Activated naive CD8-positive, alpha-beta T cell treated with anti-CD3 and anti-CD28 coated beads for 36 hours (primary cell): ENCODE measurements at places on chromosomes 7 and 10.

- DNase-seq: no peak
Observed at GRCh38 chr7:28126410-28127041, 54.1 kb downstream of the JAZF1 start.

- DNase-seq: peak; percentile 44
Observed at GRCh38 chr10:16809074-16809718, 8.0 kb downstream of the RSU1 start.

GRCh38 chr7:106655703-106656498, 5.1 kb downstream of the CCDC71L start:
- DNase-seq: no peak

GRCh38 chr10:24307116-24307515, 98.2 kb downstream of the KIAA1217 start:
- no peak for DNase-seq

DNA sequence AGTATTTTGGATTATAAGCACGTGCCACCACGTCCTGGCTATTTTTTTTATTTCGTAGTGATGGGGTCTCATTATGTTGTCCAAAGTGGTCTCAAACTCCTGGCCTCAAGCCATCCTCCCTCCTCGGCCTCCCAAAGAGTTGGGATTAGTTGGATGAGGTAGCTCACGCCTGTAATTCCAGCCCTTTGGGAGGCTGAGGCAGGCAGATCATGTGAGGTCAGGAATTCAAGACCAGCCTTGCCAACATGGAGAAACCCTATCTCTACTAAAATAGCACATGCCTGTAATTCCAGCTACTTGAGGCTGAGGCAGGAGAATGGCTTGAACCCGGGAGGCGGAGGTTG, 21.8 kb upstream of the YWHAG start:
- DNase-seq: no peak

DNA sequence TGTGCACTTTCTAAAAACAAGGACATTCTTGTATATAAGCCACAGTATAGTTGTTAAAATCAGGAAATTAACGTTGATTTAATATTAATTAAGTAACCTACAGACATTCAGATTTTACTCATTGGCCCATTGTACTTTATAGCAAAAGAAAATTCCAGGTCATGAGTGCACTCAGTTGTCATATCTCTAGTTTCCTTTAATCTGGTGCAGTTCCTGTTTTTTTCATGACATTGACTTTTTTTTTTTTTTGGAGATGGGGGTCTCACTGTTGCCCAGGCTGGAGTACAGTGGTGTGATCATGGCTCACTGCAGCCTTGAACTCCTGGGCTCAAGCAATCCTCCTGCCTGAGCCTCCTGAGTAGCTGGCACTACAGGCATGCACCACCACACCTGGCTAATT, 24.1 kb downstream of the R3HCC1L start:
- DNase-seq: no peak

DNA sequence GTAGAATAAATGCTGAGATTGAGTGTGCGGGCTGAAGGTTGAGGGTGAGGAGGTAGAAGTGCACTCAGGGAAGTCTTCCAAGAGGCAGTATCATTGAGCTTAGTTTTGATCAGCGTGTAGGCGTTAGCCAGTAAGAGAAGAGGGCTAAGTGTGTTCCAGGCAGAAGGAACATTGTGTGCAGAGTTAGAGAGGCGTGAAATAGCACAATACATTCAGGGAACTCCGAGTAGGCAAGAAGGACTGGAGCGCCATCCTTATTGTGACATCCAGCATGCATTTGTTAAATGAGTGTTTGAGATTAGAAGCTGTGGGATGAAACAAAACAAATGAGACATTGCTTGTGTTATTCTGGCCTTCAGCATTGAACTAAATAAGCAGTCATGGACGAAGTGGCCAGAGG, 140.9 kb upstream of the MKLN1 start:
- DNase-seq: no peak

DNA sequence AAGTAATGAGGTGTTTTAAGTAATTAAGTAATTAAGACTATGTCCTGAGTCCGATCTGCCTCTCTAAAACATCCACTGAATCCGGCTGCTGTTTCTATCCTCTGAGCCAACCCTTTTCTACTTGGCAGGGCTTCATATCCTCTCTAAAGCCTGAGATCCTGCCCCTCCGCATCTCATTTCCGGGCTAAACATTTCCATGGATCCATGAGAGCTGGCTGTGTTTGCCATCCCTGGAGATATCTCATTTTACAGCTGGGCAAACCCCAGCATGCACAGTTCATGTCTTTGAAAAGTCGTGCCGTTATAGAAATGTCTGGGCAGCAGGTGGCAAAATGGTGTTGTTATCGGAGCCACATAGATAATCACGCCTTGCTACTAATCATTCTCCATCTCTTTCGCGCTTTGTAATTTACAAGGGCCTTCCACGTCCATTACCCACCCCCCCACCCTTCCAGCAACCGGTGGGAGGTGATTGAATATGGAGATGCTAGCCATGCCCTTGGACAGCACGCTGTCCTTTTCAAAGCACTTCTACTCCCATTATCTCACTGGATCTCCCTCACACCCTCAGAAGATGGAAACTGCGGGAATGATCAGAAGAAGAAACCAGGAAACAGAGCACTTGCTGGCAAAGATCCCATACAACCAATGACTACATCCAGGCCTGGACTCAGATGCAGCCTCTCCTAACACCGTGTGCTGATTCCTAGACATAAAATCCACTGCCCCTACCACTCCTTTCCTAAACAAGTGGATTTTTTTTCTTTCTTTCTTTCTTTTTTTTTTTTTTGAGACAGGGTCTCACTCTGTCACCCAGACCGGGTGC, 1189.2 kb downstream of the TYW1 start:
- no peak for DNase-seq

DNA sequence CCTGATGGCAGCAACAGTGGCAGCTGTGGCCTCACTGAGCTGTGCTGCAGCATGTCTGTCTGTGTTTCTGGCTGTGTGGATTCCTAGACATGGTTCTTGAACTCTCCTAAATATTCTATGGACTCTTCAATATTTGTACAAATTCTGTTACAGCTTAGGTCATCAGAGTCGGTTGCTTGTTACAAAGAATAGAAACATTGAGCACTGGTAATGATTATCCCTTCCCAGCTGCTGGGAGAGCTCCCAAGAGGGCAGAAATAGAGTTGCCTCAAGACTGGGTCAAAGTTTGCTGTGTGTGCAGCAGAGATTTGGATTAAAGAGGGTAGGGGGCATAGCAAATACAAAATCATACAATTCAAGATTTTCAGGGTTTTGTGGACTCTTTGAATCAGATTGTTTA, 337.1 kb upstream of the AKR1E2 start:
- no peak for DNase-seq

GRCh38 chr10:116186273-116186672, 86.7 kb downstream of the GFRA1 start:
- DNase-seq: no peak

- DNase-seq: no peak
Observed at GRCh38 chr10:5560142-5560816, 35.5 kb downstream of the CALML3 start.
